ENCODE measurements at places on chromosomes 7 and 10. TPM values are rescaled to one million over a fixed set of nuclear protein-coding genes. Genes with fewer than 3 reads are reported as not detected.

ACTR3C gene
- total RNA-seq: 7.4 TPM

TMEM229A gene
- not detected for total RNA-seq

IKZF1 gene
- total RNA-seq: not detected

MSMB gene
- not detected for total RNA-seq

CRTAC1 gene
- total RNA-seq: not detected

SPOCK2 gene
- under 0.01 TPM for total RNA-seq

Data from fibroblast of villous mesenchyme (primary cell).